ENCODE measurements at places on chromosomes 2 and 18.

DNA sequence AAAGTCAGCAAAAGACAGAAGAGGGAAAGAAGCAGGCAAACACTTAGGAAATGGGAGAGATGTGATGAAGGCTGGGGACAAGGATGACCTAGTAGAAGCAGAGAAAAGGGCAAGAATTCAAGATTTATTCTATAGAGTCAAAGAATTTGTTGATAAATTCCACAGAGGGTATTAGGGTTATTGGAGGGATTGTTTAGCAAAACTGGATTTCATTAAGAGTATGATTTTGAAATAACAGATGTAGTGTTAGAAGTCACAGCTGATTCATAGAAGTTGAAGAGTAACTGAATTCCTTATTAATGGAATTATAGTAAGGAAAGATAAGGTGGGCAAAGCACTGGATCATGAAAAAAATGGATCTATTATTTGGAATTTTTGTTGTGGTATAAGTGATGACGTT, 48.6 kb downstream of the CEP192 start:
- DNase-seq: no peak

- no peak for DNase-seq
Observed at GRCh38 chr2:149387411-149387810, 57.0 kb downstream of the LYPD6 start.

- no peak for DNase-seq
Observed at GRCh38 chr2:101809698-101810097, 112.2 kb downstream of the MAP4K4 start.

GRCh38 chr2:47598476-47598875, 184.5 kb upstream of the MSH6 start:
- DNase-seq: no peak

GRCh38 chr2:52473526-52473925, 1294.1 kb upstream of the CHAC2 start:
- DNase-seq: no peak

DNA sequence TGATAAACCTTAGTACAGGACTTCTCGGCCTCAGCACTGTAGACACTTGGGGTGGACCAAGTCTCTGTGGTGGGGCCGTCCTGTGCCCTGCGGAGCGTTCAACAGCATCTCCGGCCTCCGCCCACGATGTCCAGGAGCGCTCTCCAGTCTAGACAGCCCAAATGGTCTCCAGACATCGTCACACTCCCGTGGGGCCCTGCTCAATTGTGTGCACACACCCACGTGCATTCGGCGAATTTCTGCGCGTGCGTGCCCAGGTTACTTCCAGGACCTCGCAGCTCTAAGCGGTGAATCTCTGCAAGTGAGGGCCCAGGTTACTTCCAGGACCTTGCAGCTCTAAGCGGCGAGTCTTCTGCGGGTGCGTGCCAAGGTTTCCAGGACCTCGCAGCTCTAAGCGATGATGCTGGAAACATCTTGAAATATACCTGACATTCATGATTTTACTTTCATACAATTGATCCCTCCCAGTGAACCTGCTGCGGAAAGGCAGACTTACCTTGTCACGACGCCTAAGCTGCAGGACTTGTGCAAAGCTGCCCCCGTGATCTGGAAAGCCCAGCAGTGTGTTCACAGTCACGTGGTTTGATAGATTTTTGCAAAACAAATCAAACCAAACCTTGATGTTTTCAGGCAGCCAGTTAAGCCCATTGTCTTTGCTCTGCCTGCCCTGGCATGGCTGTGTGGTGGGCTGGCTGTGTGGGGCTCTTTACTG, 16.1 kb upstream of the OTOS start:
- no peak for DNase-seq

DNA sequence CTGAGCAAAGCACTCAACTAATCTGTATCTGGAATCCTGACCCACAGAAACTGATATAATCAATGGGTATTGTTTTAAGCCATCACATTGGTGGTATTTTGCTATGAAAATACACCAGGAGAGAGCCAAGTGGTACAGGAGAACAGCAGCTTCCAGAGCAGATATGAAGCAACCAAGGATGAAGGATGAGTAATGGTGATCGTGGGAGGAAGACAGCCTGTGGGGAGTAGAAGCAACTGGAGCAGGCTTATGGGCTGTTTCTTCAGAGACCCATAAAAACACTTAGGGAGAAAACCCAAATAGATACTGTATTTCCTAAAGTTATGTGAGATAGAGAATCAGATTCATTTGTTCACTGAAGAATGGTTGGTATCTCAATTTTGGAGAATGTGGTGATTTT, 330.8 kb downstream of the NUP35 start:
- no peak for DNase-seq

- DNase-seq: no peak
Observed at GRCh38 chr18:45163871-45164270, 451.4 kb upstream of the SLC14A2 start.

GRCh38 chr2:63544017-63544627, 44.2 kb downstream of the WDPCP start:
- DNase-seq: no peak

DNA sequence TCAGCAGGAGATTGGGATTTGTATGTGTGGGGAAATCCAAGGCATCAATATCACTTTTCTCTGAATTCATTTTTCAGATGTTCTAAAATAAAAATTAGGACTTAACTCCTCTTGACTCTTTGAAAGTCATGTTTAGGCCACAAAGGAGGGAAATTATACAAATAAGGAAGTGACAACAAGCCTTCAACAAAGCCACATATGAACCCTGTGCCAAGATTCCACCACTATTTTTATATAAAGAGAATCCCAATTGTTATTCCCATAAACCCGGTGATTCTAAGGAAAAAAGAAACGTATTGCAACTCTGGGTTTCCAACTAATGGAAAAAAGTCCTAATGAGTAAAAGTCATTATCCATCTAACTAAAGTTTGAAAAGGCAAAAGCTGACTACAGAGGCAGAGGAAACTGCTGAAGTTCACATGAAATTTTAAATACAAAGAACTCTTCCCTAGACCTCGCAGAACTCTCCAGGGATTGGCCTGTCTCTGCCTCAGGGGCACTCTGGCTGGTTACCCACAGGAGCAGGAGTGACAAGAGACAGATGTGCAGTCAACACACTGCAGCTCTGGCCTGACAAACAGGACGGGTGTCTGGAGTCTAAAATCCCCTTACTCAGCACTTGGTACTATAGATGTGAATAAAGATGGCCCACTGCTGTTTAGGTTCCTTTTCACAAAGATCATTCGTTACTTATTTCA, 11.5 kb downstream of the NPC1 start:
- DNase-seq: no peak

DNA sequence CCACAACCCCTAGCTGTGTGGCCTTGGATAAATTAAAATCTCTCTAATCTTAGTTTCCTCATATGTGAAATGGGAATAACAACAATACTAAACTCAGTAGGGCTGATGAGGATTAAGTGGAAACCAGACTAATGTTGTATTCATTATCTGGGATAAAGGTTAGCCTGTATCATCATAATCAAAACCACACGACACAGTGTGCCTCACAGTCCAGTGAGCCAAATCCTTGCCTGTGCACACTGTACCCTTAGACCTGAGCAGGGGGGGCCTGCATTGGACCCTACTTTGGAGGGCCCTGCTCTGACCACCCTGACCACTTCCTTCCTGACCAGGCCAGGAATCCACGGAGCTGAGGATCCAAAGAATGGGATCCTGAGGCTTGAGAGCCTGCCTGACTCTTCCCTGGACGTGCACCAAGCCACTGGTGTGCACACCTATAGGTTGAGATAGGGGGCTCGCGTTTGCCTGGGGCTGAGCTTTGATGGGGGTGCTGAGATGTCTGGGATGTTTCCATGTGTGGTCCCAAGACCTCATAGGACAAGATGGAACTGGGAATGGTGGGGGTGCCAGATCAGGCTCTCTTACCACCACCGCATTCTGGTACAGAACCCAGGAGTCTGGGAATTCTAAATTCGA, 69.7 kb downstream of the TGOLN2 start:
- no peak for DNase-seq

DNA sequence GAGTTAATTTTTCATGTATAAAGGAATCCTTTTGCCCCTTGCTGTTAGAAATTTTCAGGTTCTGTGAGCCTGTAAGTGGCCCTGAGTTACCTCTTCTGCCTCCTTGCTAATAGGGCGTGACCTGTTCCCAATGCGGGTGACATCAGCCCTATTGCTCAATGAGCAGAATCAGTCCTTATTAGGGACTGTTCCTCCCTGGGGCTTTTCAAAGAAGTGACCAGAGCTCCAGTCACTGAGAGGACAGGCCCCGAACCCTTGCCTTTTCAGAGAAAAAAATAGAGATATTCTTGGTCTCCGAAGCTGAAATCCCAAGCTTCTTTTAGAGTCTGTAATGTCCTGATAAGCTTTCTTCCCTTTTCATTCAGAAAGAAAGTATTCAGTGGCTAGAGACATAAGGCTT, 8.2 kb upstream of the APOB start:
- no peak for DNase-seq

GRCh38 chr18:78268226-78268988, 711.2 kb upstream of the SALL3 start:
- DNase-seq: no peak

DNA sequence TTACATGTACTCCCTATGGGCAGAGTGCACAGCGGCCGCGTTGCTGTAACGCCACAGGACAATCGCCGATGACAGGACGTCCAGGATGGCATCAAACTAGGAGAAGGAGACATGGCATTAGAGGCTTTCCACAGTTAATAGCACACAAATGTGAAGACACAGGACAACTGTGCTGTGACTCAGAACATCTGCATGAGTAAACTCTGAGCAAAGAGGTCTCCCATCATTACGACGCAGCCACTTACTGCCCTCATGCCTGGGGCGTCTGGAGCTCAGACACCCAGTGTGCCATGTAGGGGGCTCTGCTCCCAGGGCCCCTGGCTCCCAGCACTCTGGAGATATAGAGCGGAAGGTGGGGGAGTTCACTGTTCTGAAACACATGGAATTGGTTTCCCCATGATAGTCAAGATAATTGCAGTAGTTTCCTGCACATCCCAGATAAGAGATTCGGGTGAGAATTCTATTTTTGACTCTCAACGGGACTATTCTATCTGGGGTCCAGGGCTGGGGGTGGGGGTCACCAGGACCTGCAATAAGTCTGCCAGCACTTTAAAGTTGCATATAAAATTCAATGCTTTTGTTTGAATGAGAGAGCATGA, 168.1 kb downstream of the TMEM163 start:
- no peak for DNase-seq

DNA sequence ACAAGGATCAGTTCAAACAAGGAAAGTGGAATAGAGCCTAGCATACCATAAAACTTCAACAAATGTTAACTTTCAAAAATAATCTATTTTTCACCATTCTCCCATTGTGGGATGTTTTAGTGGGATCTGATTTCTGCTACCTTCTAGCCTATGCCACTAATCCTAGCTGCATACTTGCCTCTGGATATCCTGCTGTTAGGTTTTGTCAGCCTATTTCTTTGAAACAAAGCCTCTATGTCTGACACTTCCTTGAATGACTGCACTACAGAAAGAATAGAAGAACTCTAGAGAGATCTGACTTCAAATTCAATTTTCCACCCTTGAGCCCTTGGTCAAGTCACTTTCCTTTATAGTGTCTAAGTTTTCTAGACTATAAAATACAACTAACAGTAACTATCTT, 291.5 kb downstream of the PTH2R start:
- DNase-seq: no peak

- DNase-seq: no peak
Observed at GRCh38 chr2:17940091-17940630, 61.7 kb downstream of the KCNS3 start.

- no peak for DNase-seq
Observed at GRCh38 chr2:212359425-212360067, 179.1 kb downstream of the ERBB4 start.

Measured in activated CD4-positive, alpha-beta T cell treated with anti-CD3 and anti-CD28 coated beads for 36 hours (primary cell).